Bronchial epithelial cell (primary cell): ENCODE measurements at places on chromosomes 7 and 10.

DNA sequence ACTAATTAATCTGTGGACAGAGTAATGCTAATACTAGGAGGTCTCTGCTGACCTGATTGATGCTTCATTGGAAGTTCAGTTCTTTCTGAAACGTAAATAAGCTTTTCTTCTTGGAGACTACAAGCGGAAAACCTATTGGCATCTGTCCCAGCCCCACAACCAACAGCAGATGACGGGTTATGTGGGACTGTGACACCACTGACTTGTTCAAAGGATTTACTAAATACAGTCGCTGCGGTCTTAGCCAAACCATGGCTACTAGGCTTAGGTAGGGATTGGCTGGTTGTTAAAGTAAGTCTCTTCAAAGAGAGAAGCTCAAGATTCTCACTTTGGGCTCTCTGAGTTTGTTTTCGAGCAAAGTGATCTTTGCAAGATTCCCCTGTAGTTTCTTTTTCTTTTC is 68.3 kb downstream of the HYCC1 start:
- DNase-seq, result no peak

- DNase-seq, result no peak
Measured at GRCh38 chr10:18402853-18403252, 248.5 kb downstream of the NSUN6 start.

GRCh38 chr10:71849461-71849908 is 1.6 kb downstream of the PSAP start:
- DNase-seq, result no peak

DNA sequence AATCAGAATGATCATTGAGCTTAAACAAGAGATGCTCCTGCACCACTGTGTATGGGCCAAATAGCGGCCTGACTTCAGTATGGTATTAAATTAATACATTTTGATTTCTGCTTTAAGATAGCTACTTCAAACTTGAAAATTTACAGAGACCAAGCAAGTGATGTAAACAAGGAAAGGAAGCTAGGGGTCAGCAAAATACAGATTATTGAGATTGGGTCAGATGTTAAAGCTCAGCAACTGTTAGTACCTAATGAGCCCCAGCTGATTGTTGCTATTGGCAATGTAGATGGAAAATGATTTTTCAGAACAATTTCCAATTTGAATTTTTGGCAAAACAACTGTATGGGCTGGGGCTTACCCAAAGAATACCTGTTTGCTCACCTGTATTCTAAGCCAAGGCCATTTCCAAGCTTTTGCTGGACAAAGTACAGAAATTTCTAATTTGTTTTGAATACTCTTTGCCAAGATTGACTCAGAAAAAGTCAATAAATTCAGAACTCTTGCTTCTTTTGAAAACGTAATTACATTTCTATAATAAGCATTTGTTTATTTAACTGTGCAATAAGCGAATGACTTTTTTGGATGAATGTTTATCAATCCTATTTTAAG is 23.0 kb upstream of the DLD start:
- DNase-seq, result no peak

DNA sequence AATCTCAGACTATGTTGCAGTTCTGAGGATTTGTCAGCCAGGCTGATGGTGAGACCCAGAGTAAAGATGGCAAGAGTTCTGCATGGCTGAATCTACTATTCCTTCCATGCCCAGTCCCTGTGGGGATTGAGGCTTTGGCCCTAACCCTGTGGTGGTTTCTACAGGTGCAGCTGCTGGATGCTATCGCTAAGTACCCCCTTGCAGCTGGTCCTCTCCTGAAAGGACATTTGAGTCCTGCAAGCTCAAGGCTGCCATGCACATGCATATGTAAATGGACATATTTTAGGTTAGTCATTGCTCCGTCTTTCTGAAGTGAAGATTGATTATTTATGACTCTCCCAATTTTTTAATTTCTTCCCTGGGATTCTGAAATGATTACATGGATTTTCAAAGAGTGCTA is 1122.2 kb upstream of the CELF2 start:
- no peak for DNase-seq

- DNase-seq, result no peak
Measured at GRCh38 chr7:93219868-93220267, 6.4 kb downstream of the HEPACAM2 start.

GRCh38 chr10:48598243-48598935 is 6.5 kb downstream of the ARHGAP22 start:
- DNase-seq, result no peak

DNA sequence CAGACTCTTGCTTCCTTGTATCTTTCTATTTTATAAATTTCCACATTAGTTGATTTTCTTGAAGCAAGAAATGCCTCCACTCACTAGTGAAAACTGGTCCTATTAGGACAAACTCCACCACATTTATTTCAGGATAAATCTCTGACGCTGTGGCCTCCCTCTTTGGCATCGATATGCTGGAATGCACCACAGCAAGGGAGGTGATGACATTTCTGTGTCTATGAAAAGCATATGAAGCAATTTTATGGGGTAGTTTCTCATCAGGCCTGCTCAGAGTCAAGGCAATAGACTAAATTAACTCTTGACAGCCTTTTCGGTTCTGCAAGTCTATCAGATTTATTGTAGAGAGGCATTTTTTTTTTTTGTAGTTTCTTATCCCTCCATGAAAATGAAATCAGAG is 304.4 kb downstream of the ZEB1 start:
- no peak for DNase-seq

DNA sequence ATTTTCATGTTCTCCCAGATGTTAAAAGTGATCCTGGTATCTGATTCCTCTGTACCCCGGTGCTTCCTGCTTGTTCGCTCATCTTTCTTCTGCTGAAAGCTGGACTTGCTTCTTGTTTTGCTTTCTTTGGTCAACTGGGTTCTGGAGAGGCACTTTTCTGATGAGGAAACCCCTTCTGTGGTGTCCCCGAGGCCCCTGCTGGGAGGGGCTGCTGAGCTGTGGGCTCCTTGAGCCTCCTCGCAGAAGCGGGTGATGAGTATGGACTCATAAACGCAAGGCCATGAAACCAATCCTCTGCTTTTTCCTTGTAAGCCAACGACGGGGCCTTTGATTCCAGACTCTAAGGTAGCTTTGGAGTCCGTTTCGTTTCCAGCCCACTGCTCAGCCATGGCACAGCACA is 7.8 kb downstream of the WIPI2 start:
- DNase-seq, result no peak

DNA sequence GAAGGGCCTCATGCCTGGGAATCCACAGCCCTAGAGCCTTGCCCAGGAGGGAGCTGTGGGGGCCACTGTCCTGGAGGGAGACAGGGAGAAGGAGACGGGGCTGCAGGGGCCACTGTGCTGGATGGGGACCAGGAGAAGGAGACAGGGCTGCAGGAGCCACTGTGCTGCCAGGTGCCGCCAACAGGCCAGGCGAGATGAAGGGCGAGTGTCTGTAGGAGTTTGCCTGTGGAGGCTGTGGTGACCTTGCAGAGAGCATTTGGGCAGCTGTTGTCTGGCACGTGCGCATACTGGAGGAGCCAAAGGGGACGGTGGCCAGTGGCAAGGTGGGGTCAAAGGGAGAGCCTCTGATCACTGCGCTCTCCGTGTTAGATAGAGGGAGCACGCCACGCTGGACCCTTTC is 79.2 kb downstream of the NKX6-2 start:
- DNase-seq, result no peak

DNA sequence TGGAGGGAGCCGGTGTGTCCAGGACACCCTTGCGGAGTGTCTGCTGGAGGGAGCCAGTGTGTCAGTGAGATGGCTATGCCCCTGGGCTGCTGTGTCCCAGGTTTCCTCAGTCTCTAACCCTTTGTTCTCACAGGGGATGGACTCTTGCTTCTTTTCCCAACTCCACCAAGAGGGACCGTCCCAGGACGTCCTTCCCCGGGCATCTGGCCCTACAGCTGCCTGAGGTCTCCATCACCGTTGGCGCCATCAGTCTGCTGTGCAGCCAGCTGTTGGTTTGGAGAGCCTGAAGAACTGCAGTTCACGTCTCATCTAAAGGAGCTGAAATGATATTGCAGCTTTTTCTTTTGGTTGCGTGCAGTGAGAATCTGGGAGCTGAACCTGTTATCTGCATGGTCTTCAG is 136.2 kb downstream of the VIPR2 start:
- DNase-seq, result no peak

GRCh38 chr7:68914006-68914405 is 684.3 kb upstream of the AUTS2 start:
- no peak for DNase-seq

- DNase-seq, result peak; percentile 95
Measured at GRCh38 chr10:72688208-72688651, 3.7 kb upstream of the MCU start.

- no peak for DNase-seq
Measured at GRCh38 chr7:371779-372545, 82.0 kb downstream of the FOXL3 start.

DNA sequence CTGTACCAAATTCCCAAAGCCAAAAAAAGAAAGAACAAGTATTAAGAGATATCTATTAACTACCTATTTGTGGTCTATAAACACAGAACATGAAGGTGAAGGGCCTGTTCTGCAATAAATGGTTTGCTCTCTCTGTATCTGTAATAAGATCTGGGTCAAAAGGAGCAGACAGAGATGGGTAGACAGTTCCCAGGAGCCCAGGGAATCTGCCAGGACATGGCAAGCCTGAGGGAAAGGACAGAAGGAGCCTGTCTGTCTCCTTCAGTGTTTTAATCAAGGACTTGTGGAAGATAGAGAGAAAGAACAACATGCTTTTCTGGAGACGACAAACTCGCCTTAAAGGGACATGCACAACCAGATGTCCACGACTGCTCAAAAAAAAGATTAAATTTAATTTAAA is 165.7 kb downstream of the ELMO1 start:
- no peak for DNase-seq

- no peak for DNase-seq
Measured at GRCh38 chr10:104299031-104299904, 30.3 kb downstream of the GSTO2 start.

- no peak for DNase-seq
Measured at GRCh38 chr7:69710768-69711438, 112.6 kb downstream of the AUTS2 start.

GRCh38 chr7:156172638-156173037 is 360.4 kb upstream of the SHH start:
- DNase-seq, result no peak

DNA sequence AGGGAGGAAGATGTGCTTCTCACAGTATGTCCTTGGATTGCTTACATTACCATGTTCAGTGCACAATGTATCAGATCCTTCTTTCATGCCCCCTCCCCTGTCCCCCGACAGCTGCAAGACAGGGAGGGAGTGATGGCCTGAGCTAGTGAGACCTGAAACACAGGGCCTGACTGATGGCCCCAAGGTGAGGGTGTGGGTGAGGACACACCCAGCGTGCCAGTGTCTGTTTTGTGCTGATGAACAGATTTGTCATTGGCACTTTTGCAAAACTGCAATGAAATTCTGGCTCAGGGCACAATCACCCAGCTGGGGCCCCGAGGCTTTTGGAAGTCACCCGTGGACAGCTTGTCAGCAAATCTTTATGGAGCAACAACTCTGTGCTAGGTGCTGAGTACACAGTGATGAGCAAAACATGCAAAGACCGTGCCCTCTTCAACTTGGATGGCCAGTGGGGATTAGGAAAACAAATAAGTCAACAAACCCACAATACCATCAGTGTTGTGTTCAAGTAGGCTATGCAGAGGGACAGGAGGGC is 59.4 kb upstream of the EMX2 start:
- no peak for DNase-seq

DNA sequence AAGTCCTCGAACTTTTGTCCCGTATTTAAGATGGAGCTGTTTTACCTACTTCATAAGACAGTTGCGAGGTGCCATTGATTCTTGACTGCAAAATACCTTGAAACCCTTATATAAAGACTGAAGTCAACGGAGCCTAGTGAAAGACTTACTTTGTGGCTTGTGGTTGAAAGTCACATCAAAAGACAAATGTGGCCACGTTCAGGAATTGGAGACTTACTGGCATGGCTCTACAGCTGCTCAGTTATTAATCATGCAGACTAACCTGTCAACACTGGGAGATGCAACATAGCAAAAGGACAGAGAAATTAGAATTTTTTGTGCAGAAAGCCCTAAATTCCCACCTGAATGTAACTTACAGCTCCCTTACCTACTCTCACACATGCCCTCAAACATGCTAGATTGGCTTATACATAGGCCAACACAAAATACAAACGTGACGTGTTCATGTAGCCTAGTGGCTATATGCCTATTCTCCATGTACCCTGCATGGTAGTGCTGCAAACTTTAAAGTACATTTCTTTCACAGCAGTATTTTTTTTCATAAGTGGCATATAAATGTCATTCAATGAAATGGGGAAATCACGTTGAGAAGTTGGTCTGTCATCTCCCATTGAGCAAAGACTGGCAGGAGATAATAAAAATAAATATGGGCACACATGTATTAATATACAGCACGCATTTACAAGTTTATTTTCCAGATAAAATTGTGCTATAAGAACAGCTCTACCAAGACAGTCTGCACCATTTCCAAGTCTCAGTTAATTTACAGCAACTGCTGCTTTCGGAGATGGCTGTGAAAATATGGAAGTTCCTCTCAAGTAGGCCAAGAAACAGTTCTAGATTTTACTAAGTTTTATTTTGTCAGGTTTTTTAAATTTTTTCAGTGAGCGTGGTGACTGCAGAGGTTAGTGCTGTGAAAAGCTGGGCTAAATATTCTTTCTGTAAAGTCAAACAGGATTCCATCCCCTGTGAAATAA is 170.4 kb upstream of the C7orf33 start:
- DNase-seq, result no peak

- peak; percentile 97 for DNase-seq
Measured at GRCh38 chr10:93437086-93437945, 44.8 kb downstream of the MYOF start.

- DNase-seq, result no peak
Measured at GRCh38 chr7:98970805-98971204, 92.5 kb downstream of the TRRAP start.

DNA sequence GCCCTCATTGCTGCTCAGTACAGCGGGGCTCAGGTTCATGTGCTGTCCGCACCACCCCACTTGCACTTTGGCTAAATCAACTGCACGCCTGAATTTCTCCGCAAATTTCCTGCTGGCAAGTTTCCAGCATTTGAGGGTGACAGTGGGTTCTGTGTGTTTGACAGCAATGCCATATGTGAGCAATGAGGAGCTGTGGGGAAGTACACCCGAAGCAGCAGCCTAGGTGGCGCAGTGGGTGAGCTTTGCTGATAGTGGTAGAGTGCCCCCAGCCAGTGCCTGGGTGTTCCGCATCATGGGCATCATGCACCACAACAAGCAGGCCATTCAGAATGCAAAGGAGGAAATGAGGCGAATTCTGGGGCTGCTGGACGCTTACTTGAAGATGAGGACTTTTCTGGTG is 103.9 kb upstream of the POT1 start:
- DNase-seq, result no peak

- no peak for DNase-seq
Measured at GRCh38 chr10:128001363-128001745, 94.5 kb downstream of the PTPRE start.

- DNase-seq, result no peak
Measured at GRCh38 chr7:112007185-112007584, 199.0 kb downstream of the DOCK4 start.

- no peak for DNase-seq
Measured at GRCh38 chr10:490891-491571, 198.4 kb downstream of the DIP2C start.

DNA sequence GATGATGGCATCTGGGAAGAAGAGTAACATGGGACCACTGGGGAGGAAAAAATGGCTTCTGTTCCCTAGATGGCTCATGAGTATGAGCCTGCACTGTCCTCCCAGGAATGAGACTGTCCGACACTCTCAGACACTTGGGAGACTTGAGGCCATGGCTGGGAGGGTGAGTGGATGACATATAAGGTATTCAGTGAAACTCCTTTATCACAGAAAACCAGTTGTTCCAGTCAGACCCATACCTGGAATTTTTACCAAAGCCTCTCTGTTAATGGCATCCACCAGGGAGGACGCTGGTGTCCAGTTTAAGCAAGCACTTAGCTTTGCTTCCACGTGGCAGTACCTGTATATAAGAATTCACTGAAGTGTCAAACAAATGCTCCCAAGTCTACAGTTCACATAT is 116.7 kb upstream of the C10orf90 start:
- DNase-seq, result no peak
